ENCODE measurements at places on chromosomes 11 and 22.

GRCh38 chr11:90476442-90477007 is 253.7 kb upstream of the CHORDC1 start:
- no peak for DNase-seq

DNA sequence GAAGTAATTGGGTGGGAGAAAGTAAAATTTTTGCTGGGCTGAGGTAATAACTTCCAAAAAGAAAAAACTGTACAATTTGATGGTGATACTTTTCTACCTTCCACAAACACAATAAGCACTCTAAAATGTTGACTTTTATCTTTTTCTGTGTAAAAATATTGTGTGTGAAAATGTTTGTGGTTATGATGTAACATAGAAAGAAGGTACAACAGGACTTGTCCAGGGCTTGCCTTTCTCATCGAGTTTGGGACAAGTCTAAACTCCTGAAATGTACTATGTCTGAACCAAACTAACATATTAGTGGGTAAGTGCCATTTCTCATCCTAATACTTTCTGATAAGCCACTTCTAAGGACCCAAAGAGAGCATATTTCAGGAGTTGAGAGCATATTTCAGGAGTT is 174.2 kb upstream of the PDGFD start:
- DNase-seq, result no peak

DNA sequence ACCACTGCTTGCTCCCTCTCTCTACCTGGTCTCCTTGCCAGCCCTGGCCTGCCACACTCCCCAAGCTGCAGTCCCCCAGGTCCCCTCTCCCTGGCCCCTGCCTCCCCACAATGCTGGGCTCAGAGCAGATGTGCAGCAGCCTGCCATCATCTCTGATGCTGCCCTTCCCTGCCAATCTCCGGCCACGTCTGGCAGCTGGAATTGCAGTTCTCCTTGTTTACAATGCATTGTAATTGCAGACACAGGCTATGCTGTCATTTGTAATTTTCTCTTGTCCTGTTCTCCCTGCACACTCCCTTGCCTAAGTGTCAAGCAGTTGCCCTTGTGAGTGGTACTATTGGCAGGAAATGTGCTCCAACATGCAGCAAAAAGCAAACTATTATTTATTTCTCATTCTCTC is 222.3 kb downstream of the NTM start:
- no peak for DNase-seq

DNA sequence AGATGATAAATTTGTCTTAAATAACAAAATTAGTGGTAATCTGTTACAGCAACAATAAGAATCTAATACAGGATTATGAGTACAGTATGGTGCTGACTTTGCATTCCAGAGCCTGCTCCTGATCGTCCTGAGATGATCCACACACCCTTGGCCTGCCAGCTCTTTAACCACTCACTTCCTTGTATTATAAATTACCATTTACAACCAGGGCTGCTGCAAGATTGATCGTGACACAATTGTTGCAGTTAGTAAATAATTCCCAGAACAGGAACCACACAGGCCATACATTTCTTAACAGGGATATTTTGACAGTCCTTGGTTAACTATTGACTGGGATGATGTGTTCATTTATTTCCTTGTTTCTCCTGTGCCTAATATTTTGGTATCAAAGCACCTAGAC is 3.8 kb upstream of the CBLIF start:
- DNase-seq, result no peak

- peak; percentile 85 for DNase-seq
These were observed at the start of gene FRMD8 for GRCh38 chr11:65386307-65387140. Gene FRMD8 (plus strand): TSS chr11:65386637. CDS start chr11:65387037, 400 bp downstream.

DNA sequence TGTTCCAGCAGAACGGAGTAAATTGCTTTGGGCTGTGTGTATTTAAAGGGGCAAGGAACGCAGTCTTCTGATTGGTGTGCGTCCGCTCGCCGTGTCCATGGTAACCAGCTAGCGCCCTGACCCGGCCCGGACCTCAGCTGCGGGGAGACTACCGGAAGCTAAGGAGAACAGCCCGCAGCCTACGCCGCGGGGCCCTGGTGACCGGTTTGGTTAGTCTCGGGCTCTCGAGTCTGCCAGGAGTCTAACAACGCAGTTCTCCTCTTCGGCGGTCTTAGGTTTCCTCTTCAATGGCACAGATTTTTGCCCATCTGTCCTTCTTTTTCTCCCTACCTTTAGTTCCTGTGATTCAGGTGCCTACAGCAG is 3.5 kb upstream of the OR56A3 start:
- no peak for DNase-seq

DNA sequence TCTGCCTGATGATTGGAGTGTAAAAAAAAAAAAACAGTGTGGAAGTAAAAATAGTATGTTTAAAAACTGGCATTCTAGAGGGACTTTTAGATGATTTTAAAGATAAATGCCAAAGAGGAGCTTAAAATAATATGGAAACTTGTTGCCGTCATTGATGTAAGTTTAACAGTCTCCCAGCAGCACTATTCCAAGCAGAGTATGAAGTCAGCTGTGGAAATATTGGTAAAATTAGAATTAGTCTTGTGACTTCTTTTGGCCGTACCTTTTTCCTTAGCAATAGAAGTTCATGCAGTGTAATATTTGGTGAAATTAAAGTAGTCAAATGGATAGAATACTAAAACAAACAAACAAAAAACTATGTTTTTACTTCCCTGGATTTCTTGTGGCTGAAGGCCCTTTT is 134.9 kb downstream of the METTL15 start:
- DNase-seq, result no peak

GRCh38 chr11:13189561-13190426 is 87.8 kb upstream of the BMAL1 start:
- DNase-seq, result no peak

DNA sequence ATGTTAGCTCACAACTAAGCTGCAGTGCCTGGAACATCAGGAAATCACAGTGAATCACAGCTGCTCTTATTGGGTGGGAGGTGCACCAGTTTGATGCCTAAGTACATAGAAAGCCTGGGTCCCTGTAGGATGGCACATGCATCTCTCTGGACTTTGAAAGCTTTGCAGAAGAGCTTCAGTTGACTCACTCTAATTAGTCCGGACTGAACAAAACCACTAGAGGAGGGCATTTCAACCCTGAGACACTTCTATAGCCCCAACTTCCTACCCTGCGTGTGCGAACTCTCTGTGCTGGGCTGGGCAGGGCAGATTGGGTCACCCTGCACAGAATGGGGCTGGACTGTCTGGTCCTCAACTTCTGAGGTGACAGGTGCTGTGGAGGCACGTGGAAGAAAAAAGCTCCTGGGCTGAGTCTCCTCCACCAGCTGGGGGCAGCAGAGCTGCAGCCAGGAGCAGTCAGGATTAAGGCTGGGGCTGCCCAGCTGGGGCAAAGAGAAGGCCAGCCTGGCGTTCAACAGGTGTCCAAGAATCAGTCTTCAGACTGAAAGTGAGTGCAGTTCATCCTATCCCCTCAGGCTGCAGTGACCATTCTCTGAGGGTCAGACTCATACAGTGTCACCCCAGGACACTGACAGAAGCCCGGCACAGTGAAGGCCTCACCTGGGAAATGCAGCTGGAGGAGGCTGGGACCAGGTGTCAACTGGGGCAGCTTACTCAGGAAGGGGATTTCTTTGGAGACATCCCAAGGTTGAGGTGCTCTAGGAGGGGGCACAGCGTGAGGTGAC is 22.1 kb downstream of the GGTLC2 start:
- DNase-seq, result no peak

GRCh38 chr22:36409911-36410756 is 22.4 kb upstream of the MYH9 start:
- peak; percentile 70 for DNase-seq

DNA sequence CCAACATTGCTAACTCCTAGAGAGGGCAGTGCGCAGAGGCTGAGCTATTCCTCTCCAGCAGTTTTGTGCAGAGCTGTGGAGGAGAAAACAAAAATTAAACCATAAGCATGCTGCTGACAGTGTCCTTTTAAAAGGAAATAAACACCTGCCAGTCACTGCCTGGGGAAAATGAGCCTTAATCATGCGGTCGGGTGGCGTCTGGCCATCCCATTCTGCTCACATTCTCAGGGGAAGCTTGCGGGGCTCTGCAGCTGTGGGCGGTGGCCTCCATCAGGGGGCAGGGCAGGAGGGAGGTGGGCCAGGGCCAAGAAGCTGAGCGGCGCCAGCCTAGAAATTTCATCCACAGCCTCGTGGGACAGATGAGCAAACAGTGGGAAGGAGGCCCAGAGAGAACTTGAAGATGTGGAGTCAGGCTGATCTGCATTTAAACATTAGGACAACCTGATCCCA is 71.0 kb upstream of the TP53I11 start:
- no peak for DNase-seq

GRCh38 chr11:59755701-59756557 is 753 bp downstream of the STX3 start:
- DNase-seq, result peak; percentile 40

DNA sequence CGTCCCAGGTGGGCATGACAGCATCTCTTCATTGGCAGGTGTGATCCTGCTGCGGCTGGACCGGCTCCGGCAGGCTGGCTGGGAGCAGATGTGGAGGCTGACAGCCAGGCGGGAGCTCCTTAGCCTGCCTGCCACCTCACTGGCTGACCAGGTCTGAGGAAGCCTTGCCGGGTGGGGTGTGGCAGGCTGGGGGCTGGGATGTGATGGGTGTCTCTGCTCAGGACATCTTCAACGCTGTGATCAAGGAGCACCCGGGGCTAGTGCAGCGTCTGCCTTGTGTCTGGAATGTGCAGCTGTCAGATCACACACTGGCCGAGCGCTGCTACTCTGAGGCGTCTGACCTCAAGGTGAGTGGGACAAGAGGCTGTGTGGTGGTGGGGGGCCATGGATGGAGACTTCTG is 3.5 kb downstream of the LARGE2 start:
- DNase-seq, result no peak

DNA sequence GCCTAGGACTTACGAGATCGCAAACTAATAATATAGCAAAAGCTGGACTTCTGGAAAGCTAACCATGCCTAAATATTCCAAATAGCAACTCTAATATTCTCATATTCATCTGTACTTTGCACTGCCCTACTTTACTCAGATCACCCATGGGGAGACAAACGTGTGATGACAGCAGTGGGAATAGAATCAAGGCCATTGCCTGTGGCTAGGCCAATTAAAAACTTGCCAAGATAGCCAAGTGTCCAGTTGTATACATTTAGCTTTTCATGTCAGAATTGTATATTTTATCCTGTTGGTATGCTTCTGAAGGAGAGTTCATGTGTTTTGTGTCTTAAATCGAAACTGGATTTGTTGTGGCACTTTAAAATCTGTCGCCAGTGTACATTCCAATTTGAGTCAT is 1.2 kb upstream of the CEP126 start:
- DNase-seq, result no peak

- DNase-seq, result no peak
These were observed 34.6 kb upstream of the ANO1 start for GRCh38 chr11:70043482-70043881.

GRCh38 chr11:121576531-121576930 is 123.8 kb upstream of the SORL1-AS1 start:
- DNase-seq, result no peak

DNA sequence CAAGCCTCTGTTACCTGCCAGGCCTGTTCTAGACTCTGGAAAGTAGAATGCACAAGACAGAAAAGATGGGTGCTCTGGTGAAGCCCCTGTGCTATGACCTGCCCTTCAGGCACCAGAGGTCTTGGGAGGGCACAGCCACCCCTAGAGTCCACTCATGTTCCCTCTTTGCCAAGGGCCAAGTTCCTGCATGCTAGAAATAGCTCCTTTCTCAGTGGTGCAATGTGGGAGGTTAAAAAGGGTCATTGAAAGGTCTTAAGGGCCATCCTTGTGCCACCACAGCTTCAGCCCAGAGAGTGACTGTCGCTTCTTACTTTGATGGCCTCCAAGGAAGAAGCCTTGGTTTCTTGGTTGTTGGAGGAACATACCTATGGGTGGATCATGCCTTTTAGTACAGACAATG is 84.6 kb upstream of the PARVA start:
- DNase-seq, result no peak

DNA sequence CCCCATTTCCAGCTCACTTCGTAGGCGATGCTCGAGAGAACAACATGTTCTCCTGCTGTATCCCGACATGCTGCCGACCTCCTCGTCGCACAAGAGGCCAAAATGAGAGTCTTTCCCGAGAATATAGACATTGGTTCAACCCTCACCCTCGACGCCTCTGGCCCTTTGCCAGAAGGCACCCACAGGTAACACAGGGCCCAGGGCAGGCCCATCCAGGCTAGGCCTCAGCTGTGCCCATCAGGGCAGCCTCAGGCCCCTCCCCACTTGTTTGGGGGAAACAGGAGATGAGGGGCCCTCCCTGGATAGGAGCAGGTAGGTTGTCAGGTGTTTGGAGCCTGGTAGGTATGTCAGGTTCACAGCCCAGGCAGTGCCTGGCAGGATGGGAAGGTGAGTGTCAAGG is 2.7 kb upstream of the RGL4 start:
- DNase-seq, result no peak

GRCh38 chr11:16395601-16396000 is 39.3 kb upstream of the SOX6 start:
- DNase-seq, result no peak

GRCh38 chr11:60477035-60477445 is 15.5 kb upstream of the MS4A12 start:
- no peak for DNase-seq

GRCh38 chr11:33920838-33921613 is 29.1 kb upstream of the LMO2 start:
- DNase-seq, result no peak

DNA sequence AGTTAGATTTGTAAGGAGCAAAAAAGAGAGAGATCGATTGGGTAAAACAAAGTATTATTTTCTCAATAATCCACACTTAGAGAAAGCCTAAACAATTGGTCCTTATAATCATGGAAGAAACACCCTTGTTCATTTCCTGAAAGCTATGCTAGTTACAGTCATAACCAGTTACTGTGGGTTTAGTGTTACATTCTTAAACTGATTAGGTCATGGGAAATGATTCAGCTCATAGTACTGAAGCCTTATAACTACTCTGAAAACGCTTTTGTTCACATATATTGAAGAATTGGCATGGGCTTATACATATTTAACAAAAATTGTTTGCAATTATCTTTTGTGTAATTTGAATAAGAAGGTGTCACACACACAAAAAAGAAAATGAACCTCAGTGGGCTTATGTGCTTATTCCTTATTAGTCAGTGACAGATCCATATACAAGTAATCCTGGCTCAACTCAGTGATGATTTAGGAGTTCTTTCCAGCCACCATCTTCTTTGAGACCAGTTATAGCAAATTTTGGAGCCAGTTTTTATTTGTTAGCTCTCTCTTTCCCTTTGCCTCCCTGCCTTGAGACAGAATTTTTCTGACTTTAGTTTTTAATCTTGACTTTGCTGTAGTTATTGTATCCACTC is 198.5 kb upstream of the CTSC start:
- no peak for DNase-seq

All from CD4-positive, alpha-beta T cell treated with Interleukin-4 for 4 hours (primary cell).